ENCODE measurements at places on chromosomes 7 and 10.

- DNase-seq, result peak; percentile 46
These were observed 200.2 kb upstream of the SEMA3E start for GRCh38 chr7:83849131-83849530.

DNA sequence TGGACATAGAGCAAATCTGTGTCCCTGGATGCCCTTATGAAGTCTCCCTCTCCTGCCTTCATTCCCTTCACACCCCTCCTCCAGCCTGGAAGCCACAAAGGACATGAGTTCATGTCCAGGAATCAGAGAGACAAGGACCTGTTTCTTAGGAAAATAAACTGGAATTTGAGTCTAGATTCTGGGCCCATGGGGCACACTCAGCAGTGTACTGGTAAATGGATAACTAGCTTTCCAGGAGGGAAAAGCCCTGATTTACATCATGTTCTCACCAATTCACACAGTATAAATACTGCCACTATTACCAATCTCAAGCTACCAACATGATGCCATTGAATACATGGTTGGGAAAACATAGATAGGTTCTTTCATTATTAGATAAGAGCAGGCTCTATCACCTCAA, 9.9 kb downstream of the FAM237B start:
- DNase-seq, result no peak

GRCh38 chr10:75431180-75432111, at the start of gene LRMDA:
Gene LRMDA (plus strand): TSS chr10:75431624.
- DNase-seq, result no peak

GRCh38 chr7:24419511-24419910, 135.5 kb downstream of the NPY start:
- DNase-seq, result no peak

GRCh38 chr7:3069771-3070449, 26.2 kb upstream of the CARD11 start:
- DNase-seq, result no peak

GRCh38 chr10:16960551-16960950, 143.3 kb upstream of the RSU1 start:
- no peak for DNase-seq
